Kidney capillary endothelial cell (primary cell): ENCODE measurements at places on chromosomes 16 and 17.
A peak's percentile ranks its signal among the peaks of the same experiment; 100 is the strongest.

- DNase-seq: no peak
Measured at GRCh38 chr17:79202480-79202879, 127.9 kb downstream of the ENGASE start.

- DNase-seq: no peak
Measured at GRCh38 chr17:67246653-67247415, 1.8 kb upstream of the HELZ start.

DNA sequence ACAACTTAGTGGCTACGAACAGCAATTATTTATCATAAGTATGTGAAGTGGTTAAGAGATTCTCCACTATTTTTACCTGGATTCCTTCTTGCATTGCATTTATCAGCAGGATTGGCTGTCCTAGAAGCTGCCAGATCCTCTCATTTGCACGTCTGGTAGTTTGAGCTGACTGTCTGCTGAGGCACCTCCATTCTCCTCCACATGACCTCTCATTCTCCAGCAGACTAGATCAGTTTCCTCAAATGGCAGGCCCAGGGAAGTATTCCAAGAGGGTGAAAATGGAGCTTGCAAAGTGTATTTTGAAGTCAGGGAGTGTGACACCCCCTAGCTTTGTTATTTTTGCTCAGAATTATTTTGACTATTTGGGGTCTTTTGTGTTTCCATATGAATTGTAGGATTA, 870.1 kb downstream of the CDH11 start:
- DNase-seq: no peak

- no peak for DNase-seq
Measured at GRCh38 chr16:46986896-46987295, 13.4 kb upstream of the DNAJA2 start.

GRCh38 chr16:71808593-71809459, at the start of gene AP1G1:
Gene AP1G1 (minus strand): TSS chr16:71808834. CDS start chr16:71789479, 19,355 bp downstream.
- DNase-seq: peak; percentile 93

DNA sequence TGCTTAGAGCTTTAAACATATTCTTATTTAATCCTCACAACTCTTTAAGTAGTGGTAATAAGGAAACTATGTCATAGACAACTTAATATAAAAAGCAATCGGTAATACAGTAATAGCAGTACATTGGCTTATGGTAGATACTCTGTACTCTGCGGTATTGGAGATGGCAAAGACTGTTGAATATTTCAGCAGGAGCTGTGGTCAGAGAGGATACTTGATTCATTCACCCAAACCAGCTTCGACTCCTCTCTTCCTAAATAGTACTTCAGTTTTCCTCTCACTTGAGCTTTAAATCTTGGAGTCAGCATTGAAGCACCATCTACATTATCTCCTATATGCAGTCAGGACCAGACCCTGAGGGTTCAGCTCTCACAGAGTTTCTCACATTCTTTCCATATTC, 169.3 kb downstream of the CYB561 start:
- DNase-seq: no peak

DNA sequence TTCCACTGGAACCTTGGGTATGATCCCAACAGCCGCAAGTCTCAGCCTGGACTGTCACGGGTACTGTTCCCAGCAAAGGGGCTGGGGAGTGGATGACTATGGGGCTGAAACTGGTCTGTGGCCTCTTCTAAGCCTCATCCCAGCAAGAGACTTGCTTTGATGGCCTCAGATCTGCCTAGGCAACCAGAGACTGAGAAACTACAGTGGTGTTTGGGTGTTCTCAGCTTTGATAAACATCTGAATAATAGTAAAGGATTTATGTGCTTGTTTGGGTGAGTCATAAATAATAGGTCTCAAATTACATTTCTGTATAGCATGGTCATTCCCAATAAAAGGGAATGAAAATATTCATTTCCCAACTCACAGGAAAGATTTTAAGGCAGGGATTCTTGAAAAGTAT, 30.2 kb upstream of the ULK2 start:
- DNase-seq: no peak
